ENCODE measurements at places on chromosomes 4 and X.

- DNase-seq: no peak
These were observed 121.5 kb upstream of the NR3C2 start for GRCh38 chr4:148563684-148564083.

GRCh38 chr4:42915484-42915883, 23.0 kb downstream of the GRXCR1 start:
- no peak for DNase-seq

GRCh38 chr4:74623041-74623440, 171.3 kb downstream of the BTC start:
- DNase-seq: no peak

- no peak for DNase-seq
These were observed 68.6 kb downstream of the CHST7 start for GRCh38 chrX:46642145-46642544.

DNA sequence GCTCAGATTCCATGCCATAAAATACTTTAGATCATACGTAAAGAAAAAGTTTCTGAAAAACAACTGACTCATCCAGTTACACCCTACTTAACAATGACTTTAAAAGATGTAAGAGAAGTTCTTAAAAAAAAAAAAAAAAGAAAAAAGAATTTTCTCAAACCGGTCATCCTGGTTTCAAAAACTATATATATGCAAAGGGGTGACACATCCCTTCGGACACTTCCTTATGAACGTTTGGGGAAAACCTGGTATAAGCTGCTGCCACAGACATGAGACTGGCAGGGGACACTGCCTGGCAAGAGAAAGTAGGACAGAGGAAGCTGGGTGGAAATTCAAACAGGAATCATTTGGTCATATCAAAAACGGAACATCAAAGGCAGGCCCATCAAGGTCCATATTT, 81.2 kb upstream of the PRSS48 start:
- DNase-seq: no peak

GRCh38 chrX:136250191-136251040, 784 bp downstream of the MAP7D3 start:
- no peak for DNase-seq

GRCh38 chr4:112172180-112172579, 26.9 kb downstream of the FAM241A start:
- DNase-seq: no peak

DNA sequence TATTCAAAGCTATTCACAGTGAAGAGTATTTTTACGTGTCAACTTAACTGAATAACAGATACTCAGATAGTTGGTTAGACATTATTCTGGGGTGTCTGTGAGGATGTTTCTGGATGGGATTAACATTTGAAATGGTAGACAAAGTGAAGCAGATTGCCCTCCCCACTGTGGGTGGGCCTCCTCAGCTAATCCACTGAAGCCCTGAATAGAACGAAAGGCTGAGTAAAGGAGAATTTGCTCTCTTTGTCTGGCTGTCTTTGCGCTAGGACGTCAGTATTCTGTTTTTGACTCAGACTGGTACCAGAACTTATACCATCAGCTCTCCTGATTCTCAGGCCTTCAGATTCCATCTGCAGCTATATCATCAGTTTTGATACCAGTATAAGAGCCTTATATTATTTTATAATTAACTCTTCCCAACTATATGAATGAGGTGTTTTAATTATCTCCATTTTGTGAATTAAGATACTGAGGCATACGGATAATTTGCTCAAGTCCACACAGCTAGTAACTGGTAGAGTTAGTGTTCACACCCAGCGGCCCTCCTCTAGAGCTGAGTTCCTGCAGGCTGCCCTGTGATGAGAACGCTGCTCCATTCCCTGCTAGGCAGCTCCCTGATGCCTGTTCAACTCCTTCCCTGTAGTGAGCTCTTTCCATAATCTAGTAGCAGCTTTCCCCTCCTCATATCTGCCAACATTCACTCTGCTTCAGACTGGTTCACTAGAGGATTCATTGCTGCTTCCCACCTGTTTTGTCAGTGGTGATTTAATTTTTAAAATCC, 87.5 kb downstream of the RBM46 start:
- DNase-seq: no peak

GRCh38 chrX:139924069-139924695, 8.7 kb downstream of the ATP11C start:
- DNase-seq: no peak

- no peak for DNase-seq
These were observed 190.7 kb downstream of the OR13H1 start for GRCh38 chrX:131734621-131735020.

DNA sequence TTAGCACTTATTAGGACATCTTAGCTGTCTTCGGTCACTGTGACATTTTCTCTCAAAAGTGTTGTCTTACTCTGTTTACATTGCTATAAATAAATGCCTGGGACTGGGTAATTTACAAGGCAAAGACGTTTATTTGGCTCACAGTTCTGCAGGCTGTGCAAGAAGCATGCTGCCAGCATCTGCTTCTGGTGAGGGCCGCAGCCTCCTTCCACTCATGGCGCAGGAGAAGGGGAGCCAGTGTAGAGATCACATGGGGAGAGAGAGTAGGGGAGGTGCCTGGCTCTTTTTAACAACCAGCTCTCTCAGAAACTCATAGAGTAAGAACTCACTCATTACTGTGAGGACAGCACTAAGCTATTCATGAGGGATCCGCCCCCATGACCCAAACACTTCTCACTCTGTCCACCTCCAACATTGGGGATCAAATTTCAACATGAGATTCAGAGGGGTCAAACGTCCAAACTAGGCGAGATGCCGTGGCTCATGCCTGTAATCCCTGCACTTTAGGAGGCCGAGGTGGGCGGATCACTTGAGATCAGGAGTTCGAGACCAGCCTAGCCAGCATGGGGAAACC, 43.5 kb upstream of the HERC6 start:
- DNase-seq: no peak

DNA sequence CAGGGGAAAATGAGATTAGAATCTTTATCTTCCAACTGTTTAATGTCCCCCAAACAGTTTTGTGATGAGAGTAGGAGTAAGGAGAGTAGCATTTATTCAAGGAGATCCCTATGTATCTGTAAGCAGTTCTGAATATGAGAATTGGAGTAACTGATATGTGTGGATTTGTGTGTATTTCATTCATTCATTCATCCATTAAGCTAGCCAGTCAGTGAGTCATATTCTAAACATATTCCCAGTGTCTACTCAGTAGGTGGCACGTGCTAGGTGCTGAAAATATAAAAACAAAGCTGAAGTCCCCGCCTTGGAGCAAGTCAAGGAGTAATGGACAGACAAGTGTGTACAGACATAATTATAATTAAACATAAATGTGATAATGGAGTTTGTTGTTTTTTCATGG, 12.4 kb upstream of the STX18 start:
- DNase-seq: no peak

- DNase-seq: no peak
These were observed 1128.4 kb downstream of the ADGRL3 start for GRCh38 chr4:62328526-62328925.

DNA sequence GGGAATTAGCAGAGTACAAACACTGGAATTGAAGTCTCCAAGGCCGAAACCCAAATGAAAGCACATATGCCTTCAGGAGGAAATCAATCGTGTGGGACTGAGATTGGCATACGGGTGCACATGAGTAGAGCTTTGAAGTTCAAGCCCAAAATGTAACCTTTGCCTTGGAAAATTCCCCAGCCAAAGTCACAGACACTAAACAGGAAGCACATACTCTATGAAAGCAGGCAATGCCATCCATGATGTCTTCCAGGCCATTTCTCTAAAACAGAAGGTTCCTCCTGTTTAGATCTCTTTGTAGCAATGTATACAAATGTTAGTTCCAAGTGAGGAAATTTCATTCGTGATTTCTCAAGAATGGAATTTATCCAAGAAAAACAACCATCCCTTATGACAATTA, 162.5 kb downstream of the COL4A6 start:
- no peak for DNase-seq

DNA sequence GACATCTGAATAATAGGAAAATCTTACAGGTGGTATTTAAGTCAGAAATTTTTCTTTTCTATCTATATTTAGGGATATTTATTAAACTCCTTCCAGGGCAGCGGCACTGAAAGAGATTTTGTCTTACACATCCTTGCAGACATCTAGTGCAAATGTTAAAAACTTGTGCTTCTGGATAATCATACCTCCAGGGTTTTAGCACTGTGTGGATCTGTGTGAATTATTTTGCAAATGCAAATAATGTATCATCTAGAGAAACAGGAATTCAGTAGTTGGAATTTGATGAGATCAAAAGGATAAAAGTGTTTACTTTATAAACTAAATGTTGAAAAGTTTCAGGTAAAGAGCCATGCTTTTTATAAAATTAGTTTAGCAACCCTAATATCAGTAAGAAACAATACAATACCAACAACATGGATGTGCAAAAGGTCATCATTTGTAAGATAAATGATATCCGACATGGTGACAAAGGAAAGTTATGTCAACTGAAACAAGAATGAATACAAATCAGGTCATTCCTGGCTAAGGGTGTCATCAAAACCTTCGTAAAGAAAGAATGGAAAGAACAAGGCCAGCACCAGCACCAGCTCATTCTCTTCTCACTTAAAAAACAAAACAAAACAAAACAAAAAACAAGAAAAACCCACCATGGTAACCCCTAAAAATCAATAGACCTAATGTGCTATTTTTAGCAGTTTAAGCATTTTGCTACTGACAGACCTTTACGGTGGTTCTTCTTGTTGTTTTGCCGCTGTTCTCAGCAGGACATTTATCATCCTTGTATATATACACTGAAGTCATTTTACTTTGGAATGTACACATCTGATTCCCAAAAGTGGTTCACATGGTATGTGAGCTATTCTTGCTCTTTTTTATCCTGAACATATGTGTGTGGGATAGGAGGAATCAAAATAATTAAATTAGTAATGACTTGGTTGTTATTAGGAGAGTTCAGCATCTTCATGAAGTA, 219.7 kb upstream of the NDST3 start:
- no peak for DNase-seq

DNA sequence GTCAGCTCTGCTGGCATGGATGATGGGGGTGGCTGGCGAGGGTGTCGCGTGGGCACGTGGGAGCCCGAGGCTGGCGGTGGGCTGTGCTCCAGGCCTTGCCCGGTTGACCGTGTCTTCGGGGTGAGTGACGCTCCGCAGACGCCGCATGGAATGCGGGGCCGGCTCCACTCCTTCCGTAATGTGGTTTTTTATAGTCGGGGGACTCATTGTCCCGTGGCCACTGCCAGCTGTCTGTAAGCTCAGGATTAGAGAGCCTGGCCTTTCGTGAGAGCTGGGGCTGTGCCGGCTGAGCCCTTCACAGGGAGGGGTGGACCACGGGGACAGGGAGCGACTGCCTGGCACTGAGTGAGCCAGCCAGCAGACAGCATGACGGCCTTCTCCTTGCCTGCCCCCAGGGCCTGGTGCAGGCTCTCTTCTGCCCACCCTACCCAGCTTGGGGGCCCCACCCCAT, 20.4 kb downstream of the DOK7 start:
- DNase-seq: no peak

DNA sequence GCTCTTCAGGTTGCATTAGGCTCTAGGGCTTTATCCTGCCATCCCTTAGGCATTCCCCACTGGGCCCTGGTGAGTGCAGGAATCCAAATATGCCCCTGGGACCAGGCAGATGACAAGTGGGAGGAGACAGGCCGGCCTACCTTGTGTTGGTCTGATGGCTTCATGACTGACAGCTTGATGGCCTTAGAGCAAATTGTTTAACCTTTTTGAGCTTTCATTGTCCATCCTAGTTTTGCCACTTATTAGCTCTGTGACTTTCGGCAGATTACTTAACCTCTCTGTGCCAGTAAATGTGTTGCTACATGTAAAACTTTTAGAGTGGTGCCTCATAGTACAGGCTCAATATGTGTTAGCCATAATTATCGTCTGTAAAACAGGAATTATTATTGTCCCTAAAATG, 4.4 kb downstream of the KIT start:
- DNase-seq: no peak

- no peak for DNase-seq
These were observed 34.5 kb downstream of the SPINK2 start for GRCh38 chr4:56786955-56787354.
